Right cardiac atrium (tissue), 5 donors: ENCODE measurements at places on chromosomes 3 and 15. TPM values are rescaled to one million over a fixed set of nuclear protein-coding genes. Genes with fewer than 3 reads are reported as not detected.

DNA sequence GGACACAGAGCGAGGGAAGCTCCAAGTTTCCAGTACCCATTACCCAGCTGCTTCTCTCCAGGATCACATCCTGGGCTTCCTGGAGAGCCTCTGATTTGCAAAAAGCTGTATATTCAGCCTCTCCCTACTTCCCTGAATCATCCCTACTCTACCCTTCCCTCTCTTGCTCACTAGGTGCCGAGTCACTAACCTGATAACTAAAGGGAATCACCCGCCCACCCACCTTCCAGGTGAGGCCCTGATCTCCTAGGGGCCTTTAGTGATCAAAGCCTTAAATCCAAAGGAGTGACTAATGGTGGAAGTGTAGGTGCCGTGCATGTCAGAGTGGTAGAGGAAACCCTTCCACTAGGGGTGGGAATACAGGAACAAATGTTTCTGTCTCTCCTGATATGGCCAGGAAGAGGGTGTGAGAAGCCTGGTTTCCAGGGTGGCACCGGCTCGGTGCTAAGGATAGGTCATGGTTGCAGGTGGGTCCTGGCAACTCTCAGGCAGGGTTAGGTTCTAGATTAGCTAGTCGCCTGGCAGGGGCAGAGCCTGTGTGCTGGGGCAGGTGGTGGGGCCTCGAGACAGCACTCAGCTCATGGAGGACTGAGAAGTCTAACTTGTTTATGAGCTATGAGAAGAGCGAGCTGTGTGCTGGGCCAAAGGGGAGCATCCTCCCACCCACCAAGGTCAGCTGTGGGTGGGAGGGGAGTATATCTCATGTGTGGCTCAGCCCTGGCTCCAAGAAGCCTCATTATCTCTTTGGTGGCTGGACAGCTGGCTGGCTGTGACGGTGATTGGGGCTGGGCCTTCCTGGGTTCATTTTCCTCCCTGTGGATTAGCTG lies 10.1 kb downstream of the SEMA7A start:
- DNase-seq, result no peak

SECISBP2L gene
- polyA plus RNA-seq, result 9.1 TPM

GRCh38 chr3:73046195-73046594 lies 15.3 kb upstream of the EBLN2 start:
- DNase-seq, result no peak

GRCh38 chr3:97778152-97778551 lies 13.6 kb downstream of the ARL6 start:
- DNase-seq, result no peak

- DNase-seq, result no peak
Observed at GRCh38 chr3:105214590-105214989, 152.1 kb upstream of the ALCAM start.

- DNase-seq, result no peak
Observed at GRCh38 chr3:23948761-23949160, 3.7 kb downstream of the NR1D2 start.

ANKRD34C gene
- 0.02 TPM for polyA plus RNA-seq

DNA sequence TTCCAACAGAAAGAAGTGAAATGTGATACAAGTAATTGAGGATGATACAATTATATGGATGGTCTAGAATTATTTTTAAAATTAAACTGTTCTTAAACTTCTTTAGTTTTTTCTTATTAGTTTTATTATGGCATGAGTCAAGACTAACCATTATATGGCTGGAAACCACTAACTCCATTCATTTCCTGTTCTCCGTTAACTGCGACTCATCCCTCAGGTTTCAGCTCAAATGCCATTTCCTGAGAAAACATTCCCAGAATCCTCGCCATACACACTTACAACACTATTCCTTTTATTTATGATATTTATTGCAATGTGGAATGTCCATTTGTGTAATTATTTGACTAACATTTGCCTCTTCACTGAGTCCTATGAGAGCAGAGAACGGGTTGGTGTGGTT lies 394.1 kb downstream of the SOX2 start:
- DNase-seq, result no peak

GRCh38 chr15:76139368-76140073 lies 79.7 kb downstream of the TMEM266 start:
- peak; percentile 62 for DNase-seq

DNA sequence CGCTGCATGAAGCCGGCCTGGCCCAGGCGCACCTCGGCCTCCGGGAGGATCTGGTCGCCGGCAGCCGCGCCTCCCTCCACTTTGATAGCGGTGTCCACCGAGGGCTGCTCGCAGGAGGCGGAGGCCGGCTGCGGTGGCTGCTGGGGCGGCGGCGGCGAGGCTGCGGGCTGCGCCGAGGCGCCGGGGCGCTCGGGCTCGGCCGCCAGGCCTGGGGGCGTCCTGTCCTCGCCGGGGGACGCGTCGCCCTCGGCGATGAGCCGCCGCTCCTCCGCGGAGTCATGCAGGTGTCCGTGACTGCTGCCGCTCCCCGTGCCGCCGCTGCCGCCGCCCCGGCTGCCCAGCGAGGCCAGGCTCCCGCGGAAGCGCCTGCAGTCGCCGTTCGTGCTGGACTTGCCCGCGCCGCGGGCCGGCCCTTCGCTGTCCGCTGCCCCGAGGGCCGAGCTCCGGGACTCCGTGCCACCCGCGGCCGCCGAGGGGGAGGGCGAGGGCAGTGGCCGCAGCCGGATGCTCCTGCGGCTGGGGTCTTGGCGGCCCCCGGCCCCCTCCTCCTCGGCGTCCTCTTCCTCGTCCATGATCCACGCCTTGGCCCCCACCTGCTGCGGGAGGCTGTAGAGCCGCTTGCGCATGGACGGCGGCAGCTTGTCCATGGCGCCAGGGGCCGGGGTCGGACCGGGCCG lies 996 bp downstream of the HCN4 start:
- DNase-seq, result no peak

- no peak for DNase-seq
Observed at GRCh38 chr3:61570813-61571212, 9.4 kb downstream of the PTPRG start.

- DNase-seq, result peak; percentile 73
Observed at GRCh38 chr15:70762469-70763119, 764 bp downstream of the UACA start.

- no peak for DNase-seq
Observed at GRCh38 chr15:86044981-86045380, 34.7 kb upstream of the AGBL1 start.
